Spinal cord (tissue), 10 donors: ENCODE measurements at places on chromosomes 7 and 10. TPM values are rescaled to one million over a fixed set of nuclear protein-coding genes. Genes with fewer than 3 reads are reported as not detected.
A peak's percentile ranks its signal among the peaks of the same experiment; 100 is the strongest.

LLCFC1 gene
- not detected for total RNA-seq

GNG11 gene
- total RNA-seq, result 39.1 TPM

SYT15B gene
- total RNA-seq, result 1.8 TPM

GRCh38 chr10:117663750-117664149 lies 121.2 kb downstream of the EMX2 start:
- no peaks in the 10 kb centered on the region for H3K4me1 ChIP-seq
- H3K36me3 ChIP-seq, result no peaks in the 10 kb centered on the region
- no peak overlapping the region for H3K27ac ChIP-seq
- no peak for DNase-seq
- no peak overlapping the region for H3K4me3 ChIP-seq

- H3K4me1 ChIP-seq, result no peaks in the 10 kb centered on the region
- no peak overlapping the region for H3K4me3 ChIP-seq
- no peak overlapping the region for H3K27ac ChIP-seq
- peaks cover 40% of the 10 kb centered on the region for H3K36me3 ChIP-seq
These were observed 10.8 kb downstream of the ZNF394 start for GRCh38 chr7:99489235-99489634.

DNA sequence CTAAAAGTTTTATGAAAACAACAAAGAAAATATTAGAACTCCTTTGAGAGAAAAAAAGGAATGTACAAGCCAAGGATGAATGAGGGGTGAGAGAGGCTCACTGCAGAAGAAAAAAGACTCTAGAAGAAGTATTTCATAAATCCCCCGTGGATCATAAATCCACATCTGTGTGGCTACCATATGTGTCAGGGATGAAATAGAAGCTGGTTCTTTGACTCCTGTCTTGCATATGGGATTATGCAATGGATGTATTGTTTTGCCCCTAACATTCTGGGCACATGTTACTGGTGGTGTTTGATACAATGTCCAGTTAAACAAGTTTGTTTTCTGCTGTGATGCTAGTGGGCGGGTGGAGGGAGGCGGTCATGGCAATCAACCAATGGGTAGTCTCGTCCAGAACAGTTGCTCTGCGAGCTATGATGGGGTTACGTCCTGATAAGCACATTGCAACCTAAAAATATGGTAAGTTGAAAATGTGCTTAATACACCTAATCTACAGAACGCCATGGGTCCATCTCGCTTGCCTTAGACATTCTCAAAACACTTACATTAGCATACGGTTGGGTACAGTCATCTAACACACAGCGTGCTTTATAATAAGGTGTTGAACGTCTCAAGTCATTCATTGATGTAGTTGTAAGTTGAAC lies 34.1 kb upstream of the PITRM1 start:
- H3K27me3 ChIP-seq, result no peaks in the 10 kb centered on the region
- no peaks in the 10 kb centered on the region for H3K36me3 ChIP-seq
- no peak for DNase-seq
- peaks cover 6% of the 10 kb centered on the region for H3K4me1 ChIP-seq

- no peaks in the 10 kb centered on the region for H3K36me3 ChIP-seq
- peaks cover 24% of the 10 kb centered on the region for H3K4me1 ChIP-seq
- H3K4me3 ChIP-seq, result no peak overlapping the region
- no peak for DNase-seq
- H3K27ac ChIP-seq, result no peak overlapping the region
These were observed 5.5 kb upstream of the MNX1 start for GRCh38 chr7:157016024-157016351.

GRCh38 chr10:91206427-91206826 lies 14.0 kb upstream of the PCGF5 start:
- no peaks in the 10 kb centered on the region for H3K4me1 ChIP-seq
- H3K27me3 ChIP-seq, result no peaks in the 10 kb centered on the region
- no peak overlapping the region for H3K27ac ChIP-seq
- no peaks in the 10 kb centered on the region for H3K36me3 ChIP-seq
- no peak overlapping the region for H3K4me3 ChIP-seq

DNA sequence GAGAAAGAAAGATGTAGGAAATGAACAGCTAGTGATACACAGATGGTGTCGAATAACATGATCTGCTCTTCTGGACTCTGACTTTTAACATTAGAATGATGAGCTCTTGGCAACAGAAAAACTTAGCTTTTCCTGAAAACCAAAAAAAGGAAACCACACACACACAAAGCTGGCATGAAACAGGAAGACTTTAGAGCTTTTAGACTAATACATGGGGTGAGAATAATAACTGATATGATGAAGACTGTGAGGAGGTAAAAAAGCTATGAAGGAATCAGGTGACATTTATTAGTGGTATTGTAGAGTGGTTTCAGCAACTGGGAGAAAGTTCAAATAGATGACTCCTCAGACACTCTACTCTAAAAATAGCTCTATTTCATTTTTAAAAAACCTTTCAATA lies 491.9 kb downstream of the PARD3 start:
- H3K36me3 ChIP-seq, result peaks cover 4% of the 10 kb centered on the region
- no peaks in the 10 kb centered on the region for H3K4me1 ChIP-seq
- H3K4me3 ChIP-seq, result no peak overlapping the region
- no peak for DNase-seq
- H3K27me3 ChIP-seq, result no peaks in the 10 kb centered on the region
- H3K27ac ChIP-seq, result no peak overlapping the region

DNA sequence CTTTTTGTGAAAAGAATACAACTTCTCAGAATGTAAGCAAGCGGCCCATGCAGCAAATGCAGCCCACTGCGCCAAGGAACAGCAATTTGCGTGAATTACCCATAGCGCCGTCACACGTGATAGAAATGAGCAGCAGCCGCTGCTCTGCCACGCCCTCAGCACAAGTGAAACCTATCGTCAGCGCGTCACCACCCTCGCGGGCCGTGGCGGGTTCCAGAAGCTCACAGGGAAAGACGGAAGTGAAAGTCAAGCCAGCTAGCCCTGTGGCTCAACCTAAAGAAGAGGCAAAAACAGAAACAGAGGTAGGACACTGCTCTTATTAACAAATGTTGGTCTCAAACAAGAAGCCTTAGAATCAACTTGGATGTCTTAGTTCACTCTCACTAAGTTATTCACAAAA lies 70.5 kb downstream of the SHH start:
- H3K4me1 ChIP-seq, result peaks cover 6% of the 10 kb centered on the region
- H3K36me3 ChIP-seq, result peaks cover 30% of the 10 kb centered on the region
- no peak overlapping the region for H3K4me3 ChIP-seq
- no peak for DNase-seq
- no peaks in the 10 kb centered on the region for H3K27me3 ChIP-seq

GRCh38 chr10:84818961-84819360 lies 490.6 kb downstream of the CCSER2 start:
- H3K27me3 ChIP-seq, result no peaks in the 10 kb centered on the region
- no peaks in the 10 kb centered on the region for H3K36me3 ChIP-seq
- DNase-seq, result no peak
- H3K4me3 ChIP-seq, result no peak overlapping the region

DNA sequence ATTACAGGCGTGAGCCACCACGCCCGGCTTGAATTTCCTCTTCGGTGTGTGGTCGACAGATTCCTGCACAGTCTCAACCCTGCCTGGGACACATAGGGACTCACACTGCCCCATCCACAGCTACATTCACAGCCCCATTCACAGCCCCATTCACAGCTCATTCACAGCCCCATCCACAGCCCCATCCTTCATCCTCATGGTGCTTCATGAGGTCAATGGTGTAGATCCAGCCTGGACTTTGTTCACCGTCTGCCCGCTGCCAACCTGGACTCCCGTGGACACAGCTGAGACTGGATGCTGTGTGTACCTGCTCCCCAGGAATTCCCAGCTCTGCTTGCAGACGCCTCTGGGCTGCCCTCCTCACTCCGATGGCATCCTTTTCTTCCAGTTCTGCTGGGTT lies 5.2 kb downstream of the IDI2 start:
- H3K36me3 ChIP-seq, result peaks cover 34% of the 10 kb centered on the region
- H3K27me3 ChIP-seq, result no peaks in the 10 kb centered on the region
- H3K4me1 ChIP-seq, result no peaks in the 10 kb centered on the region
- H3K4me3 ChIP-seq, result no peak overlapping the region
- DNase-seq, result no peak

- no peaks in the 10 kb centered on the region for H3K27me3 ChIP-seq
- peak; percentile 76 for DNase-seq
- H3K4me1 ChIP-seq, result no peaks in the 10 kb centered on the region
- H3K4me3 ChIP-seq, result no peak overlapping the region
These were observed 401.9 kb downstream of the TNS3 start for GRCh38 chr7:47179812-47180515.

DNA sequence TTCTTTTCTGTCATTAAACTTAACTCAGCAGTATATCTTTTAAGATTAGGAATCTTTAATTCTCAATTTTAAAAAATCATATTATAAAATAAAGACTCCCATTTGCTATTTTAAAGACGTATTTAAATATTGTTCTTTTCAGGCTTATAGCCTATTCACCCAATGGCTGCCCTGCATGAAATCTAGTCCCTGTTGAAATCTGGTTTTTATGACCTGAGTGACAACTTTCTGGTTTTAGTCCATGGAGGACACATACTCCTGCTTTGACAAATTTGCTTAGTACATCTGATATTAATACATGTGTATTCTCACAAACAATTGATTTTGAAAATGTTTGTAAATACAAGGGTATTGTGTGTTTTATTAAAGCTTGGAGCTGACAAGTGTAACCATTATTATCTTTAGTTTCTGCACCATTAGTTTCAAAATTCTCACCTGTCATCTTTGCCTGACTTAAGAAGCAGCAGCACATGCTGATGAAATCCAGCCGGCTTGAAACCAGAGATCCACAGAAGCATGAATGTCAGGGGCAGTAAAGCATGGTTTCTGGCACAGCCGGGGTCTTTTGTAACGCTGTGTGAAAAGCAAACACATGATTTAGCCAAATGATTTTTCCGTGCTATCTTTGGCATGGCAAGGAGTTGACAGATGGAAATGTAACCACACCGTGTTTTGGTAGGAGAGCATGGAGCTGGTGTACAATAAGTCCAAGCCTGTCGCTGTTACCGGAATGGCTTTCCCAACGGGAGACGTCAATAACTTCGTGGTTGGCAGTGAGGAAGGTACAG lies 262.8 kb downstream of the DYNC1I1 start:
- no peaks in the 10 kb centered on the region for H3K27me3 ChIP-seq
- peak; percentile 68 for DNase-seq
- no peak overlapping the region for H3K4me3 ChIP-seq
- H3K27ac ChIP-seq, result no peak overlapping the region
- H3K36me3 ChIP-seq, result no peaks in the 10 kb centered on the region

DNA sequence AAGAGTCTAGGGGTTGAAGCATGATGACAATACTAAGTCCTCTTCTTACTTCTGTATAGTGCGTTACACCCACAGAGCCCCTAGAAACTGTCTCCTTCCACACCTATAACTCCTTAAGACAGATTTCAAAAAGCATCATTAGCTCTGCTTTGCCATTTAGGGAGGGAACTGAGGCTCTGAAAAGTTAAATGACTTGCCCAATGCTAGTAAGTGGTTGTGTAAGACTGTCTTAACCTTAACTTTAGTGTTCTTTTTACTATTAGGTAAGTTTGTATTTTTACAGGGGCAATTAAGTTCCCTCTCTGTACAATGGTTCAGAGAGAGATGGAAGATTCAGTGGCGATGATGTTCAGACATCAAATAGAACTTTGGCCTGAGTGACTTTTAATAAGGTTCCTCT lies 72.7 kb upstream of the ASAH2 start:
- DNase-seq, result no peak
- H3K36me3 ChIP-seq, result no peaks in the 10 kb centered on the region
- H3K4me3 ChIP-seq, result no peak overlapping the region
- no peak overlapping the region for H3K27ac ChIP-seq

DNA sequence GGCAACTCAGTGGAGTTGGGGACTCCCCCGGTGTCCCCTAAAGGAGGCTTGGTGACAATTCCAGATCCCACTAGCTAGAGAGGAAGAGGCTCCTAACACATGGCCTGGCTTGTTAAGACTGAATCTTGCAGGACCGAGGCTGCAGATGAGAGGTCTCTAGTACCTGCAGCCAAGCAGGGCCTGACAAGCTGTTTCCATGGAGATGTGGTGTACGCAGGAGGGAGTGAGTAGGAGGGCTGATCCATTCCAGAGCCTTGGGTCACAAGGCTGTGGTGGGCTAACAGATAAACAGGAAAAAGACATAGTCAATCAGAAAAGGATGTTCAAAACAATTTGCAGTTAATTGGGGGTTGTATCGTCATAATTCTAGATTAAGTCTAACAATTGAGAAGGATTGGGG lies 77.3 kb upstream of the MKLN1 start:
- H3K27ac ChIP-seq, result no peak overlapping the region
- H3K27me3 ChIP-seq, result no peaks in the 10 kb centered on the region
- H3K4me3 ChIP-seq, result no peak overlapping the region
- DNase-seq, result peak; percentile 77

- DNase-seq, result no peak
- peaks cover 40% of the 10 kb centered on the region for H3K36me3 ChIP-seq
- no peak overlapping the region for H3K27ac ChIP-seq
- H3K4me1 ChIP-seq, result peaks cover 2% of the 10 kb centered on the region
These were observed 167.9 kb downstream of the RNF216 start for GRCh38 chr7:5613607-5614006.

- no peaks in the 10 kb centered on the region for H3K4me1 ChIP-seq
- H3K4me3 ChIP-seq, result no peak overlapping the region
- no peaks in the 10 kb centered on the region for H3K36me3 ChIP-seq
- no peaks in the 10 kb centered on the region for H3K27me3 ChIP-seq
- no peak for DNase-seq
- no peak overlapping the region for H3K27ac ChIP-seq
These were observed 64.4 kb downstream of the CDK1 start for GRCh38 chr10:60842694-60843093.

DNA sequence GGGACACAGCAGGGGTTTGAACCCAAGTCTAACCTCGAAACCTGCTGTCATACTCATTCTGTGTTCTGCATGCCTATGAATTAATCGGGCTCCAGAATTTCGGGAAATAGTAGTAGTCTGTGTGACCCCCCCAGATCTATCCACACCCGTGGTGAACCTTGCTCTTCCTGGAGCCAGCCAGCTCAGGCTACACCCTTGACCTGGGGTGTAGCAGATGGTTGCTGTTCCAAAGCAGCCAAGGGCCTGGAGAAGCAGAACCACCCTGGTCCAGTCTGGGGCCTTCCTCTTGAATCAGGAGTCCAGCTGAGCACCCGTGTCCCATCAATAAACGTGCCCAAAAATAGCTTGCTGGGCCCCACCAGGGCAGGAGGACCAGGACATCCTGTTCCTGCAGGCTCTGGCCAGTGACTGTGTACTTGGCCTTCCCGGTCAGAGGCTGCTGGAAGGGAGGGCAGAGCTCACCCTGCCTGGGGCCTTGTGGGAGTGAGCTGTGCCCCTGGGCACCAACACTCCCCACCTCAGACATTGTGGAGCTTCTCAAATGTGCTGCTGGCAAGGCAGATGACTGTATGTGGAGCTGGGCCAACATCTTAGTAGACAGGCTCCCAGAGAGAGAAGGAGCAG lies 101.2 kb upstream of the ZNF716 start:
- H3K27me3 ChIP-seq, result no peaks in the 10 kb centered on the region
- no peak overlapping the region for H3K27ac ChIP-seq
- H3K4me3 ChIP-seq, result no peak overlapping the region
- no peaks in the 10 kb centered on the region for H3K4me1 ChIP-seq
- H3K36me3 ChIP-seq, result no peaks in the 10 kb centered on the region

- no peak for DNase-seq
- peaks cover 54% of the 10 kb centered on the region for H3K36me3 ChIP-seq
- H3K4me1 ChIP-seq, result peaks cover 30% of the 10 kb centered on the region
These were observed 45.5 kb downstream of the DPYSL4 start for GRCh38 chr10:132232023-132232951.
